ENCODE measurements at places on chromosomes 4 and X.

DNA sequence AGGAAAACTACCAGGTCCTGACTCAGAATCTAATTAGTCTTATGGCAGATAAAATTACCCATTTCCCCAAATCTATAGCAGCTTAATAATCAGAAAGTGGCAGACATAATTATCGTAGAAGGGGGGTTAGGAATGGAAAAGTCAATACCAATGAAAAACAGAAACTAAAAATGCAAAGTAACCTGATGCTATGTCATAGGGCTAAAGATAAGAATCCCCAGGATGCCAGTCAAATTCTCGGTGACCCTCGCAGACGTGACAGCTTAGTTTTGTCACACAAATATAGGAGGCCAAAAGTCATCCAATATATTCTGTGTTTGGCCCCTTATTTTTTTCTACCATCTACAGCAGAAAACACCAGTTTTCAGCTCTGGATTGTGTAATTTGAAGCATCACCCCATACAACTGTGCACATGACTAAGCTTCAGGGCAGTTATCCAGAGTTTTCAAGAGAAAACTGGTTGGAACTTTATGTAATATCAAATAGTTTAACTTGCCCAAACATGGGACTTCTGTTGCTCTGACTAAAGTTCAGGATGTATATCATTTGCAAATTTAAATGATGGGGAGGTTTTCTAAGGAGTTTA is 30.9 kb downstream of the RASSF6 start:
- H3K27me3 ChIP-seq = no peaks in the 10 kb centered on the region
- peak; percentile 48 for DNase-seq
- H3K4me3 ChIP-seq = peak overlapping the region; percentile 52

GRCh38 chr4:185142564-185142911 is 528 bp upstream of the SLC25A4 start:
- H3K27me3 ChIP-seq = no peaks in the 10 kb centered on the region
- H3K36me3 ChIP-seq = no peaks in the 10 kb centered on the region
- peak overlapping the region; percentile 66 for H3K4me3 ChIP-seq
- DNase-seq = peak; percentile 39

GRCh38 chr4:128866269-128866668 is 56.8 kb downstream of the JADE1 start:
- H3K27ac ChIP-seq = no peak overlapping the region
- H3K4me3 ChIP-seq = no peak overlapping the region
- H3K27me3 ChIP-seq = no peaks in the 10 kb centered on the region
- H3K36me3 ChIP-seq = peaks cover 44% of the 10 kb centered on the region

- H3K4me1 ChIP-seq = no peaks in the 10 kb centered on the region
- H3K4me3 ChIP-seq = no peak overlapping the region
- no peak overlapping the region for H3K27ac ChIP-seq
- H3K27me3 ChIP-seq = no peaks in the 10 kb centered on the region
- no peak for DNase-seq
Observed at GRCh38 chrX:140526171-140526570, 21.3 kb upstream of the SOX3 start.

DNA sequence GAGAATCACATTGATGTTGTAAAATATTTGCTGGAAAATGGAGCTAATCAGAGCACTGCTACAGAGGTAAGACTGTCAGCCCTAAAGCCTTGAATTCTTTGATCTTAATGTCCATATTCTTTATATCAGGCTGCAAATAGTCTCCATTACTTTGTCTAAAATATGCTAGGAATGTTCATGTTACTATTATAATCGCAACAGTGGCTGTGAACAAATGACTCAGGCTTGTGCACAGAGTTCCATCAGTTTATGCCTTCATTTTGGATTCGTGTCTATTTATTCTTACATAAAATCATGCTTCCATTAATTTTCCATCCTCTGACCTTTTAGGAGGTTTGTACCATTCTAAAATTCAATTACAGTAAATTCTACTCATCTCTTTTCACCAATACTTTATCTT is 182.7 kb downstream of the ANK2 start:
- H3K4me3 ChIP-seq = no peak overlapping the region
- no peaks in the 10 kb centered on the region for H3K27me3 ChIP-seq
- H3K4me1 ChIP-seq = no peaks in the 10 kb centered on the region
- H3K27ac ChIP-seq = no peak overlapping the region

DNA sequence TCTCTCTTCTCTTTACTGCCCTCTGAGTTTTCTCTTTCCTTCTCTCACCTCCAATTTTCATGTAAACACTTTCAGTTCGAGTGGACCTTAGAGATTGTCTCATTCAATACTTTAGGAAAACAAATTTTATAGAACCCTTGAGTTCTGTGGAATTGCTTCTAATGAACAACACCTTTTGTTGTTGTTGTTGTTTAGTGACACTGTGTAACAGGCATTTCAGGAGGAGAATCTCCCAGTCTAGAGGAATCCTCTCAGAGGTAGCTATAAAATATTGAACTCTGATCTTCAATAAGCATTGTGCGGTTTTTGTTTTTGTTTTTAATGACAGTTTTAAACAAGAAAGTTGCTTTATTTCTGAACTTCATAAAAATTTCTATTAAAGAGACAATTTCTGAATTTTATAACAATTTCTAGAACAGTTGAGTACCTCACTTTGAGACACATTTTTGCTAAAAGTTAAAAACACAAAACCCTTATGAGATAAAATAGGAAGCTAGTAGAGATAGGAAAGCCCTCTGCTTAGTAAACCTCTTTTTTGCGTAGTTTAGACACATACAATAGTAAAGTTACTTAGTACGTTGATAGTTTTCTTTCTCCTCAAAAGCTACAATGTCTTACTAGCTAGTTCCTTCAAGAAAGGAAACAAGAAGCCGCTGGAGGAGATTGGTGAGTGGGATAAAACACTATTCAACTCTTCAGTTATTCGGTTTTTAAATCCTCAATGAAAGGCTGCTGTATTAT is 38.8 kb downstream of the CLCN3 start:
- no peak overlapping the region for H3K27ac ChIP-seq
- H3K4me3 ChIP-seq = no peak overlapping the region
- no peaks in the 10 kb centered on the region for H3K27me3 ChIP-seq
- H3K36me3 ChIP-seq = no peaks in the 10 kb centered on the region

DNA sequence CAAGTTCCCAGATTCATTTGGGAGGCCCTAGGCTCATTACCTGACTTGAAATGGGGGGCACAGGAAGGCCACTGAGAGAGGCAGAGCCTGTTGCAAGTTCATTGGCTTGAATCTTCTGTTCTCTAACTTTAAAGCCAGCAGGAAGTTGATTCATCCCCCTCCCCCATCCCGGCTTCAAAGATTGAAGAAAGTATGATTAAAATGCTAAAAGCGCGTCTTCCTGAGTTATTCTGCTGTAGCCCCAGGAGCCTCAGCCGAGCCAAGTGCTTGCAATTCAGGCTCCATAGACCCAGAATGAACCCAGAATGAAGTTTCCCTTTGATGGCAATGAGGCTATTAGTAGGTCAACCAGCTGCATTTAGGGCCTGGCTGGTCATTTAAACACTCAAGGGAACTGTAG is 14.7 kb downstream of the CHST7 start:
- H3K27ac ChIP-seq = no peak overlapping the region
- H3K4me3 ChIP-seq = no peak overlapping the region
- DNase-seq = no peak
- H3K27me3 ChIP-seq = no peaks in the 10 kb centered on the region
- no peaks in the 10 kb centered on the region for H3K36me3 ChIP-seq

DNA sequence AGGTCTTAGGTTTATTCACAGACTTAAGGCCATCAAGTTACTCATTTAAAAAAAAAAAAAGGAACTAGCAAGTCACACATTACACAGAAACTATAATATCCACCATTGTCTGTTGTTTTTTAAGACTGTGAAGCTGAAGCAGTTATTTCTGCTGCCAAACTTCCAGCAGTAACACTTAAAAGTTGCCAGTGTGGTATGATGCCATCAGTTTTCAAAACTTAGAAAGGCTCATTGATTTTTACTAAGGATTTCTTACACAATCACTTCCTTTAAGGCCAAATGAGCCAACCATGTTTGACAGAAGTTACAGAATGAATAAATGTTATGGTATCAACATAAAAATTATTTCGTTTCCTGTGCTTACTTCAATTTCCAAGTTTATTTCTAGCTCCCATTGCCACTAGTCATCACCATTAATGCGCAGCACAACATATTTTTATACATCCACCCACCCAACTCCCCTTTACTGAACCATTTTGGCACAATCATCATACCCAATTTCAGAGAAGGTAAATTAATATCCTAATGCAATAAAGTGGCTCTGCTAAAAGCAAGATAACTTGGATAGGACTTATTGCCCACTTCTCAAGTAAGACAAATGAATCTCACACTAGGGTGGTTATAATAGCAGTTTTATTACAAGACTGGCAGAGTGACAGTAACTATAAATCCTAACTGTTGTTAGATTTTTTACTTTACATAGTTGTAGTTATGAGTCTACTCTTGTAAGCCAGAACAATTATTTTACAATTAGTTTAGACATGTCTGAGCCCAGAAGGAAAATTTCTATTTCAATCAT is 13.1 kb downstream of the PDGFC start:
- H3K36me3 ChIP-seq = no peaks in the 10 kb centered on the region
- no peak for DNase-seq
- H3K27ac ChIP-seq = no peak overlapping the region
- H3K4me3 ChIP-seq = no peak overlapping the region

- H3K27me3 ChIP-seq = no peaks in the 10 kb centered on the region
- H3K27ac ChIP-seq = no peak overlapping the region
- no peak for DNase-seq
Observed at GRCh38 chrX:2340991-2341390, 159.8 kb downstream of the DHRSX start.

DNA sequence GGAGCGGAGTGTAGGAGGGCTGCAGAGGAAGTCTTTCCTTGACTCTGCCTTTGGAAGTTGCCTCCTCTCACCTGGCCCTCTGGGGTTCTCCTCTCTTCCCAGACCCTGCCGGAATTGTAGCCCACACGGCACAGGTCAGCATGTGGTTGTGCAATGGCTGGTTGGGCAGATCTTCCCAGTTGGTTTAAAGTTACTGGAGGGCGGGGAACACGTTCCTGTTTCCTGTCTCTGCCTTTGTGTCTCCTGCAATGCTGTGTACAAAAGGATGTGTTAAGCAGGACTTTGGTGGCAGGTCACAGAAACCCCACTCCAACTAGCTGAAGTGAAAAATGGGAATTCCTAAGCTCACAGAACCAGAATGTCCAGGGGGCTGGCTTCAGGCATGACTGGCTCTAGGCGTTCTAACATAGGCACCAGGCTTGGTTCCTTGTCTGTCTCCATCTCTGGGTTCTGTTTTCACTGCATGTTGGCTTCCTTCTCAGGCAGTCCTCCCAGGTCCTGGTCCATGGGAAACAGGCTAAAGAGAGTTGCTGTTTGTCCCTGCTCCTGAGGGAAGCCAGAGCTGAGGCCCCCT is 19.9 kb downstream of the SORCS2 start:
- no peak overlapping the region for H3K27ac ChIP-seq
- H3K27me3 ChIP-seq = peaks cover 76% of the 10 kb centered on the region
- H3K4me3 ChIP-seq = no peak overlapping the region
- no peaks in the 10 kb centered on the region for H3K36me3 ChIP-seq

- H3K27me3 ChIP-seq = no peaks in the 10 kb centered on the region
- DNase-seq = no peak
- no peak overlapping the region for H3K4me3 ChIP-seq
- H3K27ac ChIP-seq = no peak overlapping the region
- no peaks in the 10 kb centered on the region for H3K4me1 ChIP-seq
- H3K36me3 ChIP-seq = no peaks in the 10 kb centered on the region
Observed at GRCh38 chr4:133618963-133619362, 469.9 kb downstream of the PCDH10 start.

DNA sequence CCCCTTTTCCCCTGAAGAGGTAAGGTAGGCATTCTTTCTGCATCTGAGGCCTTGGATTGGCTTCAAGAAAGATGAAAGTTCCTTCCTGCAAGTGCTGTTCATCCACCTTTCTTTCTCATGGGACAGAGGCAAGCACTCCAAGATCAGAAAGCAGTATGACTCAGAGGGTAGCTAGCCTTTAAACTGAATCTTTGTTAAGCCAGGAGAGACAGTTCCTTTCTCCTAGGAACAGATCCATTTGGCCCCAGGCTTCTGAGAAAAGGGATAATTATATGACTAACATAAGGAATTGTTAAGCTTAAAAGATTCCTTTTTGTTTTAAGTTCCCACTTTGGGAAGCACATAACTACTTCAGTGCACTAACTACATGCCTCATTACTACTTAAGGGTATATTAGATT is 192.0 kb downstream of the PPP3CA start:
- H3K4me1 ChIP-seq = no peaks in the 10 kb centered on the region
- H3K27ac ChIP-seq = no peak overlapping the region
- H3K27me3 ChIP-seq = no peaks in the 10 kb centered on the region
- no peak for DNase-seq
- no peak overlapping the region for H3K4me3 ChIP-seq
- H3K36me3 ChIP-seq = no peaks in the 10 kb centered on the region

GRCh38 chr4:3043282-3044020 is 30.9 kb downstream of the HTT-AS start:
- H3K36me3 ChIP-seq = no peaks in the 10 kb centered on the region
- H3K4me1 ChIP-seq = peaks cover 17% of the 10 kb centered on the region
- H3K27me3 ChIP-seq = peaks cover under 1% of the 10 kb centered on the region
- no peak for DNase-seq
- no peak overlapping the region for H3K4me3 ChIP-seq

DNA sequence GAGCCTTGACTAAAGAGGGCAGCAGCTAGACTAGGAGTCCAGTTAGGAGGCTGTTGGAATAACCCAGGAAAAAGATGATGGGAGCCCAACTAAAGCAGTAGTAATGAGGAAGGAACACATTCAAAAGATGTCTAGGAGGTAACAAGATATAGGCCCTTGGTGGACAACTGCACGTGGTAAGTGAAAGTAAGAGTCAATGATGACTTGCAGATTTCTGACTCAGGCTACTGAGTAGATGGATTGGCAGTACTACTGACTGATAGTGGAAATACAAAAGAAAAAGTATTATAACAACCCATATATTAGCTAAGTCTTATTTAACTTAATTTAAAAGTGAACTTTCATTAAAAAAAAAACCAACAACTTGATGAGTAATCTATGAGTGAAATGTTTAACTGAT is 74.0 kb downstream of the PAK3 start:
- H3K27me3 ChIP-seq = no peaks in the 10 kb centered on the region
- DNase-seq = no peak
- no peak overlapping the region for H3K4me3 ChIP-seq
- H3K27ac ChIP-seq = no peak overlapping the region

- H3K4me3 ChIP-seq = no peak overlapping the region
- DNase-seq = no peak
- H3K36me3 ChIP-seq = no peaks in the 10 kb centered on the region
- H3K27ac ChIP-seq = no peak overlapping the region
Observed at GRCh38 chr4:87978681-87979080, 3.2 kb downstream of the SPP1 start.

DNA sequence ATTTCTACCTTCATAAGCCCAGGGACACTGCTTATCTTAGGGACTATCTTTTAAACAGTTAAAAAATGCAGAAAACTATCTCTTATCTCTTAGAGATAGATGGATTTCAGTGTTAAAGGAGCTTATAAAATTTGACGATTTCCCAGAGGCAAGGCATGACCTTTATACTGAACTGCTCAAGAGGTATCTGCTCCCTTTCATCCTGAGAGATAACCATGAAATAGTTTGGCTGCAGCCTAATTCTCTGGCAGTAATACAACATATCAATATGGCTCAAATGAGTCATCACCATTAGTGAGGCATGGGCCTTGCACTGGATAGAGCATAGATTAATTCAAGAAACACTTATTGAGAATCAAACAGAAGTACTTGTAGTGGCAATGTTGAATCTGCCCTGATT is 348.2 kb upstream of the GRIA3 start:
- no peak overlapping the region for H3K27ac ChIP-seq
- H3K27me3 ChIP-seq = no peaks in the 10 kb centered on the region
- DNase-seq = no peak
- no peak overlapping the region for H3K4me3 ChIP-seq
- no peaks in the 10 kb centered on the region for H3K4me1 ChIP-seq
- H3K36me3 ChIP-seq = no peaks in the 10 kb centered on the region

Data from MM.1S (cell line).